ENCODE measurements at places on chromosomes 7 and 10.

DNA sequence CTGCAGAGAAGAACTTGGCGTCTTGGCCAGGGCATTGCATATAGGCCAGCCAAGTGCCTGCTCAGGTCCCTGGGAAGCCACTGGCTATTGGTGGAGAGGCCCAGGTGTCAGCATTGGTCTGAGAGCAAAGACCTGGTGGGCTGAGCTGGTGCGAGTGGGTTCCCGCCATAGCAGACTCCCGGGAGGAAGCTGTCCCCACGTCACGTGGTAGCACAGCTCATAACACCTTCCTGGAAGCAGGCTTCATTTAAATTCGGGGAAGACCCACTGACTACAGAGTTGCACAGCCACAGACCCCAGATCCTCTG, 130.5 kb downstream of the WDR37 start:
- DNase-seq, result no peak

GRCh38 chr10:58965855-58966254, 210.6 kb upstream of the PHYHIPL start:
- DNase-seq, result no peak

DNA sequence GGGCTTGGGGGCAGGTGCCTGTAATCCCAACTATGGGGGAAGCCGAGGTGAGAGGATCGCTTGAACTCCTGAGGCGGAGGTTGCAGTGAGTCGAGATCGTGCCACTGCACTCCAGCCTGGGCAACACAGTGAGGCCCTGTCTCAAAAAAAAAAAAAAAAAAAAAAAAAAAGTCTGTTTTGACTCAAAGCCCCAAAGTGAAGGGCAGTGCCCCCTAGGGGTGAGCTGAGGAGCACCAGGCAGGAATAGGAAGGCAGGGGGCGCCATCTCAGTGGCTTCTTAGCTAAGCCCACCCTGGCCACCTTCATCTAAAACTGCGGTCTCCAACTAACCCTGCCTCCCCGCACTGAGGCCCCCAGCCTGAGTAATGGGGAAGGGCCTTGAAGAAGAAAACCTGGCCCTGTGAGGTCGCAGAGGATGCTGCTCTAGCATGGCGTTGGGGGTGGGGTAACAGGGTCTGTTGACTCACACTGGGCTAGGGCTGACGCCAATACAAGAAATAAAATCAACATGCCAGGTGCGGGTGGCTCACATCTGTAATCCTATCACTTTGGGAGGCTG, 9.8 kb downstream of the PODXL start:
- DNase-seq, result no peak

DNA sequence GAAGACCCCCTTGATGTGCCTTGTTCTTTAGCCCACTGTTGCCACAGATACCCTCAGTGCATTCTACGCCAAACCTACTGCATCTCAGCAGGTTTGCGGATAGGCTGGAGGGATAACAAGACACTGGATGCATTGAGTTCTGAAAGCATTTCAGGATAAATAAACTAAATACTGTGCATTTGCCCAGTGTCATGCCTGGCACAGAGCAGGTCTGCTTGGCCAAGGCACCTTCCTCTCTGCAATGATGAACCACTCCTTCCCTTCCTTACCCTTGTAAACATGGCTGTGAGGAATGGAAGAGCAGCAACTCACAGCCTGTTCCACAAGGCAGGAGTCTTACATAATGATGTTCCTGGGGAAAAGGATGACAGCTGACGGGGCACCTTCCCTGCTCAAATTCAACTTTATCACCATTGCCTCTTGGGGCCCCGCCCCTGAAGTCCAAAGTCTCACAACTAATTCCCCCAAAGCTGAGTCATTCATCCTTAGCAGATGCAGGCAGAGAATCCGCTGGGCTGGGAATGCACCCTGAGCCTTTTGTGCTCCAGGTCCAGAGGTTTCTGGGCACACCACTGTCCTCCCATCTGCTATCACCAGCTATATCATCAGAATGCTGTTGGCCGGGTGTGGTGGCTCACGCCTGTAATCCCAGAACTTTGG, 11.6 kb downstream of the DDX56 start:
- DNase-seq, result peak; percentile 36

DNA sequence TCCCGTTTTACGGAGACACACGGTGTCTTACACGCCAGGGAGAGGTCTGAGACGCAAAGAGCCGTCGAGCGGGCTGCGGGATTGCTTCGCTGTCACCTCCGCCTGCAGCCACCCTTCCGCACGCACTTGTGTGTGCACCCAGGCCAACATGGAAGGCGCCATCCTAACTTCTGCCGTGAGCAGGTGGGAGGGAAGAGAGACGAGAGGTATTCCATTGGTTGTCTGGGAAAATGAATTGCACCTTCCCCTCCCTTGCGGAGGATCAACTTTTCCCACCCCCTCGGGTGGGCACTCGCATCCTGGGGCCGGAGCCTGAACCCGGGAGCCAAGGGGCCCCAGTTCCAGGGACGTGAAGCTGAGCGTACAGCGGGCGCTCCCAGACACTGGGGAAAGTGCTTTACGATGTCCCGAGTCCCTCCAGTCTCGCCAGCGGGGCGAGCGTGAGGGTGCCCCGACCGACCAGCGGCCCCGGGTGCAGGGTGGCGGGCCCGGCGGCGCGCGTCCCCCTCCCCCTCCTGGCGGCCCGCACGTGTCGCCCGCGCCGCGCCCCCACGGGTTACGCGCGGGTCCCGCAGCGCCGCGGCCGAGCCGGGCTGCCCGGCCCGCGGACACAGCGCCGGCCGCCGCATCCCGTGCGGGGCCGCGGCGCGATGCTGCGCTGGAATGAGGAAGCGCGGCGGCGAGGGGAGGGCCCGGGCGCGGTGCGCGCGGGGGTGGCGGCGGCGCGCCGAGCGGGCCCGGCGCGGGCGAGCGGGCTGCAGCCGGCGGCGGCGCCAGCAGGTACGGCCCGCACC, 984 bp upstream of the IKZF1 start:
- DNase-seq, result no peak

DNA sequence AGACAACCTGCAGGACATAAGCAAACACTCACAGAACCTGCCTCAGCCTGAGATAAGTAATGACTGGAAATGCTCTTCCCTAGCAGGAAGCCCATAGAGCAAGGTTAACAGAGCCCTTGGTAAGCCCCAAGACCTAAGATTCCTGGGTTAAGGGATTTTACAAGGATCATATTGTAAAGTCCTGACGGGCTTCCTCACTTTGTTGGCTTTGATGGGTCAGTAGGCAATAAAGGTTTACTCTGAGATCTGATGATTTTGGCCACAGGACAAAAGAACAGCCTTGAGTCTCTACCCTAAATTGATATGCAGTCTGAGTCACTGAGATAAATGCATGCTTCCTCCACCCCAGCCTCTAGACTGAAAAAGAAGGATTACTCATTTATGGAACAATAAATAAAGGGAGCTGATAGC, 270.8 kb downstream of the HTR7 start:
- DNase-seq, result no peak

- DNase-seq, result no peak
These were observed 276.2 kb upstream of the SEMA3C start for GRCh38 chr7:81195033-81195432.
